ENCODE measurements at places on chromosomes 12 and 14.

GRCh38 chr14:65290830-65291229, 121.7 kb upstream of the FUT8 start:
- DNase-seq: no peak

GRCh38 chr14:103897075-103897947, 30.9 kb upstream of the TDRD9 start:
- DNase-seq: no peak

GRCh38 chr12:130646716-130647370, 69.3 kb downstream of the RIMBP2 start:
- no peak for DNase-seq

DNA sequence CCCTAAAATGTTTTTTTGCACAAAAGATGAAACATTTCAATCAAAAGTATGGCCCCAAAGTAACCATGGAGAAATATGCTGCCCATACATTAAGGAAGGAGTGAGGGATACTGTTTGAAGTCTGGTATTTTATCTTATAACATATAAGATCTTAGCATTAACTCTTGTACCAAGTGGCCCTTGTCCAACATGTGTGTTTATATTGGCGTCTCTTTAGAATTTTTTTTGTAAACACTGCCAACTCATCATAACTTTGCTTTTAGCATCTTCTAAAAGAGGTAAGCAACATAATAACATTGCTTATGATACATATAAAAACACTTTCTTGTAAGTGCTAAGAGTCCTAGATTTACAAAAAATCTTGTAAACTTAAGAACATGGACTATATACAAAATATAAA, 419.7 kb downstream of the ADAMTS20 start:
- DNase-seq: no peak

- DNase-seq: no peak
Measured at GRCh38 chr14:86505808-86506207, 975.9 kb downstream of the FLRT2 start.

- no peak for DNase-seq
Measured at GRCh38 chr12:55724940-55725309, 3.9 kb downstream of the CD63 start.

GRCh38 chr14:31926123-31926522, 151.0 kb upstream of the ARHGAP5 start:
- DNase-seq: no peak

DNA sequence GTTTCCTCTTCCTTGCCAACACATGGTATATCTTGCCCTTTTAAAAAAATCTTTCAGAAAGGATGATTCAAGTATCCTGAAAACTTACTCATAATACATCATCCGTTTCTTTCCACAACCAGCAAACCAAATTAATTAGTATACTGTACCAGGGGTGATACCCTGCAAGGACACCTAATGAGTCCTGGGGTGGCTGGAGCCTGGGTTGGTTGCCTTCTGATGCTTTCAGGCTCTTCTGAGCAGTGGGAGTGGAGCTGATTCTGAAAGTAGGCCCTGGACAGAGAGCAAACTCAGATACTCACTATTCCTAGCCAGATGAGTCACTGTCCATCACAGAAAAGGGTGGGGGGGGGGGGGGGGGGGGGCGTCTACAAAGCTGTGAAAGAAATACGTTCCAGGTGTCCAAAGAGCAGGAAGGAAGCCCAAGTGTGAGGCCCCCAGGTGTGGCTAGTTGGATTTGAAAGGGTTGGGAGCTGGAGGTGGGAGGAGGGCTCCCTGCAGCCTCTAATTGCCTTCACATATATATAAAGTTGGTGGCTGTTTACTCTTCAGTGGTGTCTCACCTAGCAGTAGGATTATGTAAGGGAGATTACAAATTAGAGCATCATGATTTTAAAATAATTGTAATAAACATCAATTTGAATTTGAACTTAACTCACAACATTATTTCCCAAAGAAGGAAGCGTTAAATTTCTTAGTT, 36.5 kb downstream of the FBXO33 start:
- no peak for DNase-seq

DNA sequence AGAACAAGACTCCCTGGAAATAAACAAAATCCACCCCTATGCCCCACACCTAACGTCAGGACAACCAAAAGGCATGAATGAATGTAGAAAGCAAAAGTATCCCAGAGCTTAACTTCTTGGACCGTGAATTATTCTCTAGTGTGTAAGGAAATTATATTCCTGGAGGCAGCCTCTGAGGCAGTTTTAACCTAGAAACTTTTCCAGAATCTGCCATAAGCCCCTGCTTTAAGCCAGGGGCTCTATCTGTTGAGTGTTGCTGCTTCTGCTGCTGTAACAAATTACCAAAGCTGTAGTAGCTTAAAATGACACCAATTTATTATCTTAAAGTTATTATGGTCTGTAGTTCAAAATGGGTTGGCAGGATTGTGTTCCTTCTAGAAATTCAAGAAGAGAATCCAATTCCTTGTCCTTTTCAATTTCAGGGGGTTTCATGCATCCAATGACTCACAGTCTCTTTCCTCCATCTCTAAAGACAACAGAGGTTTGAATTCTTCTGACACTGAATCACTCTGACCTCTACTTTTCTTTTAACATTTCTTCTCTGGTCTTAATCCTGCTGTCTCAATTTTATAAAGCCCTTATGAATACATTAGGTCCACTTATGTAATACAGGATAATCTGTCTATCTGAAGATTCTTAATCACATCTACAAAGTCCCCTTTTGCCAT, 242.7 kb downstream of the ATXN7L3B start:
- DNase-seq: no peak

DNA sequence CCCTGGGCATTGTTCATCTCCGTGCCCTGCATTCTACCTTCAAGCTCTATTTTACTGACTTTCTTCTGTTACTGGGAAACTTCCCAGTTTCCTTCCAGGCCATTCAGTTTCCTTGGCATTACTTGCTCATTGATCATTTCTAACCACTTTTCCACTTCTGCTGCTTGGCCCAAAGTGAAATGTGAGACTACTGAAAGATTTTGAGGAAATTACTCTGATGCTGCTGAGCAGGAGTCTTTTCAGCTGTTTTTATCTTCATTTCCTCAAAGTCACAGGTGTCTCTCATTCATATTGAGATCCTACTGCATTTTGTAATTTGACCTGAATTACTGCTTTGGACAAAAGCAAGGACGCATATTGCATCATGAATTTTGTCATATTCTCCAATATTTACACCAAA, 26.4 kb upstream of the DBX2 start:
- no peak for DNase-seq

DNA sequence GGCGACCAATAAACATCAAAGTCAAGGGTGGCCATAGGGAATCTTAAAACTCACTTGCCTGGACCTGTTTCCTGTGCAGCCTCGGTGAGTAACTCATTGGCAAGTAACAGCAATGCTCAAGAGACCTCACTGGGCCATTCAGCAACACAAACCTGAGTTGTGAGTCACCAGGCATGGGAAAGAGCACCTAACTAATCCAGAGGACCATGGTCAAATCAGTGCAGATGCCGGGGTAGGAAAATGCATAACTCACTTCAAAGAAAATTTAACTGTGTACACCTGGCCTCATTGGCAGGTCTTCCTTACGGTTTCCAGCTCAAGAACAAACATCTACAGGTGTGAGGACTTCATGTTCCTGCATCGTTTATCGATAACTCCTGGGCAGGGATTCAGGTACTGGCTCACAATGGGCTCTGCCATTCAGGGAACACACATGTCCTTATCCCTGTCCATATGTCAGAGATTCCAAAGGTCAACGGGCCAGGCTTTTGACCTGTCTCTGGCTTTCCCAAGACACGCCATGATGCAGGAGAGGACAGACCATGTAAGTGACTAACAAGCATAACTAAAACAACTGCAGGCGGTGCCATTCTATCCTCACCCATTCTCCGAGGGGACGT, 211.8 kb downstream of the ANO2 start:
- DNase-seq: no peak

DNA sequence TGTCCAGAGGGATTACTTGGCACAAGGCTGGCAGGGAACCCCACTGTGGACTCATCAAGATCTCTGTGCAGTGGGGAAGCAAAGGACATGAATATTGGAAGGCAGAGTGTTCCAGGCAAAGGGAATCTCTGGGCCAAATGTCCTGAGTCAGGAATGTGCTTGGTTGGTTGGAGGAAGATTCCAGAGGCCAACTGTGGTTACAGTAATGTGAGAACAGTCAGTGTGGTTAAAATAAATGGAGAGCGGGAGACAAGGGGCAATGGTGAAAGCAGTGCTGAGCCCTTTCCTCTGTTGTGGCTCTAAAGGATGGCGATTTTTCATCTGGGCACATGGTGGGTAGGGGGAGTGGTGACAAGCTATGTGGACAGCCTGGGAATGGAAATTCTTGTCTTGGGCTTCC, 948.2 kb downstream of the BCL11B start:
- no peak for DNase-seq

GRCh38 chr12:2295941-2296461, 243.2 kb downstream of the CACNA1C start:
- no peak for DNase-seq

DNA sequence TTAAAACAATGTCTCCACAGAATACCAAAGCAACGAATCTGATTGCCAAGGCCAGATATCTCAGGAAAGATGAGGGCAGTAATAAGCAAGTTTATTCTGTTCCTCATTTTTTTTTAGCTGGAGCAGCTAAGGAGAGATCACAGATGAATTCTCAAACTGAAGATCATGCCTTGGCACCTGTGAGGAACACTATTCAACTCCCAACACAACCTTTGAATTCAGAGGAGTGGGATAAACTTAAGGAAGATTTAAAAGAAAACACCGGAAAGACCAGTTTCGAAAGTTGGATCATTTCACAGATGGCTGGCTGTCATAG, 994 bp downstream of the PRORP start:
- no peak for DNase-seq

- DNase-seq: no peak
Measured at GRCh38 chr12:75437564-75437963, 43.0 kb upstream of the GLIPR1 start.

DNA sequence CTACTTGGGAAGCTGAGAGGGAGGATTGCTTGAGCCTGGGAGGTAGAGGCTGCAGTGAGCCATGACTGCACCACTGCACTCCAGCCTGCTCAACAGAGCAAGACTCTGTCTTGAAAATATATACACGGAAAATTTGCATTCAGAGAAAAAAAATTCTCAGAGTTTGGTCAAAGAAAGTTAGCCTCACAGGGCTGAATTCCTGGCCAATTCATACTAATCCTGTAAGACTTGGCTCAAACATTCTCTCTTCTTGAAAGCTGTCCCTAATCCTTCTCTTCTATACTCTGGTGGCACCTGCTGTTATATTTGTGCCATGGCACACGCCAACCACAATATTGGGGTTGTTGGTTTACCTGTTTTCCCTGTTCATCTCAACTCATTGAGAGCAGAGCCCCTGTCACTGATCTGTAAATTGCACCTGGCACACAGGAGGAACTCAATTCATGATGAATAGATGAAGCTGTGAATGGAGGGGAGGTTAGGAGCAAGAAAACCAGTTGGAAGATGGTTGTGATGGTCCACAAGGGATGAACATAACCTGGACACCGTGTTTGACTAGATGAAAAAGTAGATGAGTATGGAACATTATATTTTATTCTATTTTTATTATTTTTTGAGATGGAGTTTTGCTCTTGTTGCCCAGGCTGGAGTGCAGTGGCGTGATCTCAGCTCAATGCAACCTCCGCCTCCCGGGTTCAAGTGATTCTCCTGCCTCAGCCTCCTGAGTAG, 36.8 kb upstream of the SPTSSA start:
- no peak for DNase-seq

GRCh38 chr12:69007101-69007854, 74.3 kb upstream of the CPM start:
- DNase-seq: peak; percentile 71
